ENCODE measurements at places on chromosomes 16 and 17. TPM values are rescaled to one million over a fixed set of nuclear protein-coding genes. Genes with fewer than 3 reads are reported as not detected.

The THOC6 gene
- polyA plus RNA-seq, result 27.6 TPM

The CDRT15L2 gene
- not detected for polyA plus RNA-seq

The DCXR gene
- polyA plus RNA-seq, result 81.0 TPM

The KRTAP9-4 gene
- polyA plus RNA-seq, result not detected

The DVL2 gene
- polyA plus RNA-seq, result 59.7 TPM

The MT1G gene
- polyA plus RNA-seq, result 1.3 TPM

The SGCA gene
- 3.2 TPM for polyA plus RNA-seq

The IGSF6 gene
- polyA plus RNA-seq, result 6.0 TPM
